ENCODE measurements at places on chromosomes 2 and 18.

GRCh38 chr2:204251998-204252376 lies 293.3 kb upstream of the PARD3B start:
- DNase-seq, result no peak

- peak; percentile 73 for DNase-seq
Measured at GRCh38 chr2:12048550-12048949, 302.1 kb downstream of the LPIN1 start.

DNA sequence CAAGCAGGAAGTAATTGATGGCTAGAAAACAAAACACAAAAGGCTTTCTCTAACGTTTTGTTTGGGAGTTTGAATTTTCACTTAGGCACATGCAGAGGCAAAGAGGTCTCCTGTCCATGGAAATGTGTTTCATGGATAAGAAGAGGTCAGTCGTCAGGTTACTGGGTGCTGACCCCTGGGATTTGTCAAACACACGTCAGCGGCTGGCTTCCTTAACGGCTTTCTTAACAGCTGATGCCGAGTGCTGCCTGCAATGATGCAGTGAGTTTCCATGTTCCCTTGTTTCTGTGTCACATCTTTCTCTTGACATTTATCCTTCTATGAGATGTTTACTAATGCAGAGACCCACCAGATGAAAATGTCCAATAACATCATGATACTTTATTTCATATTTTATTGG lies 31.7 kb downstream of the GPR39 start:
- no peak for DNase-seq

- no peak for DNase-seq
Measured at GRCh38 chr2:144267239-144267638, 252.7 kb downstream of the ZEB2 start.
